Progenitor cell of endocrine pancreas (in vitro differentiated cells): ENCODE measurements at places on chromosomes 16 and 17.

DNA sequence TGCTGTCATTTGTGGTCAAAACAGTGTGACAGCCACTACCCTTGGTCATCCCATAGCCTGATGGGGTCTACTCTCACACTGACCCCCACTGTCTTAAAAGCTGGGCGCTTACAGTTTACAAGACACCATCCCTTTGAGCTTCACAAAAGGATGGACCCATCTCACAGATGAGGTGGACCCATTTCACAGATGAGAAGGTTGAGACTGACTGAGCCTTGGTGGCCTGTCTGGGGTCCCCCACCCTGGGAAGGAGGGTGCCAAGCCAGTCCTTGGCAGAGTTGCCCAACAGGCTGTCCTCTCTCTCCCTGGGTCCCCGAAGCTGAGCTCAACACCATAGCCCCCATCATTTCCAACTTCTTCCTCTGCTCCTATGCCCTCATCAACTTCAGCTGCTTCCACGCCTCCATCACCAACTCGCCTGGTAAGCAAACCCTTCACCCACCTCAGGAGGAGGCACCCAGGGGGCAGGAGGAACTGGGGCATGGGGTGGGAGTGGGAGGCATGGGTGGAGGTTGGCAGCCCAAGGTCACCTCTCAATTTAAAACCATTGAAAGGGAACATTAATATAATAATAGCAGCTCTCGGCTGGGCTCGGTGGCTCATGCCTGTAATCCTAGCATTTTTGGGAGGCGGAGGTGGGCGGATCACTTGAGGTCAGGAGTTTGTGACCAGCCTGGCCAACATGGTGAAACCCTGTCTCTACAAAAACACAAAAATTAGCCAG is 17.2 kb downstream of the SLC12A3 start:
- DNase-seq = no peak

DNA sequence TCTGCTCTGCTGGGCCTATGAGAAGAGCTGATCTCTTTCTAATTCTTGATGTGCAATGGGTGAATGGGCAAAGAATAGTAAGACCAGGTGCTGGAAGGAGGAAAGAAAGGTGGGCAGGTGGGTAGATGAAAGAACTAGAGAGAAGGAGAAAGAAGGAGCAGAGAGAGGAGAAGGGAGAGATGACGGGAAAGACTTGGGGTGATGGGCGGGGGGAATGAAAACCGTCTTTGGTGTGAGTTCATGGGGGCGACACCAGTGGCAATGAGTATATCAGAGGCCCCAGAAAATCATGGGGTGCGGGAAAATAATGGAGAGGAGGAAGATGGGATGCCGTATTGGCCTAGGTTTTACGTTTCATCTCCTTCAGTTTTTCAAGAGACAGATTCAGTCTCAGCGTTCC is 128.8 kb upstream of the PLCG2 start:
- DNase-seq = no peak

- no peak for DNase-seq
These were observed 647 bp downstream of the PRSS8 start for GRCh38 chr16:31134625-31135534.

GRCh38 chr17:42559075-42559474 is 2.9 kb upstream of the COASY start:
- no peak for DNase-seq

- DNase-seq = peak; percentile 43
These were observed 6.1 kb upstream of the STAC2 start for GRCh38 chr17:39231591-39232551.

DNA sequence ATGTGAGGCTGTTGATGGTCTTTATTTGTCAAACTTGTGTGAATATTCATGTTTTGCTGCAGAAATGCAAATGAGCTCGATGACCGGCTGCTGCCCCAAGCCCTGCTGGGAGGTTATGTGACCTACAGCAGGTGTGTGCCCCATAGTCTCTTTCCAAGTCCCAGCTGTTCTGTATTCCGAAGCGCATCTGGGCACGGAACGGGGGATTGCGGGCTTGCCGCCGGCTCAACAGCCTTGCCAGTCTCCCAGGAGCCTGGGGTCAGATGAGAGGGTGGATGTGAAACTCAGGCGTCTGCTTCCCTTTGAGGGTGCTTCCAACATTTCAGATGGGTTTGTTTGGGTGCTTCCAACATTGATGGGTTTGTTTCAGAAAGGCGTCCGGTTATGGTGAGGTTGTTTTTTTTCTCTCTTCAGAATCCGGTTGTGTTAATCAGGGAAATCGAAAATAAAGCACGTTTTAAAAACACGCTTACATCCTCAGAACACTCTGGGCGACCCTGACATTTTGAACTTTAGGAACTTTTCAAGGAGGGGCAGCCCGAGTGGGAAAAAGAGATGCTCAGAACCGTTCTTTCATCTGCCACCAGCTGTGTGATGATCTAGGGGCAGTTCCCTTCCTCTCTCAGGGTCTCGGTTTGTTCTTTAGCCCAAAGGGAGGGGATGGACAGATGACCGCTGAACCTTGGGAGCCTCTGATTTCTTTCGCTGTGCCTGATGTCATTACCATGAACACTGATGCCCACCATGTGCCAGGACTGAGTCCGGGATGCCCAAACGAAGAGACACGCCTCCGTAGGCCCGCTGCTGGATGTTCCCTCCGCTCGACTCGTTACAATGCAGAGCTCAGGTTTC is 47.8 kb upstream of the AMZ2 start:
- DNase-seq = no peak
